ENCODE measurements at places on chromosomes 12 and 14.

- DNase-seq: no peak
Measured at GRCh38 chr12:89494411-89495231, 30.0 kb downstream of the GALNT4 start.

GRCh38 chr14:96049932-96050331, 10.8 kb downstream of the C14orf132 start:
- DNase-seq: no peak

DNA sequence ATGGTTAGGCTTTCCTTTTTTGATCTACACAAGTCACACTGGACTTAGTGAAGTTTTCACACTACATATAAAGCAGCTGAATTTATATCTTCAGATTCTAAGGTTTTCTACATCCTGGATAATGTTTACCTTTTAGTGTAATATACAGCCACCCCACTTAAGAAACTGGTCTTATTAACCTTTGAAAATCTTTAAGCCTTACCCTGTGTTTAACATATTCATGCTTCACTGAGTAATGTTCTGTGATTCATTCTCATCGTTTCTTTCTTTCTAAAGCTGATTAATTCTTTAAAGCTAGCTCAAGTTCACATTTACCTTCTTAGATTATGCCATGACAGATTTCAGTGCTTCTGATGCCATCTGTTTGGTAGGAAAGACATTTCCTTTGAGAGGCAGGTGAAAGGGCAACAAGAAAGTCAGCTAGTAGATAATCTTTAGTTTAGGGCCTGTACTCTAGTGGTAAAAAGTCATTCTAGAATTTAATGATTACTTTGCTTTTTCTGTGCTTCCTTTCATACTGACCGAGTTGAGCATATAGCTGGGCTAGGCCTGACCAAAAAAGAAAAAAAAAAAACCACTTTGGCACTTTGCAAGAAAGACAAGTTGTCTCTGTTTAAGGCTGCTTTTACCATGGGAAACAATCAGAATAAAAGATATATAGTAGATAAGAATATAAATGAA, 690.9 kb upstream of the FBXO33 start:
- DNase-seq: no peak

GRCh38 chr12:56010111-56010570, 10.7 kb upstream of the IKZF4 start:
- no peak for DNase-seq

DNA sequence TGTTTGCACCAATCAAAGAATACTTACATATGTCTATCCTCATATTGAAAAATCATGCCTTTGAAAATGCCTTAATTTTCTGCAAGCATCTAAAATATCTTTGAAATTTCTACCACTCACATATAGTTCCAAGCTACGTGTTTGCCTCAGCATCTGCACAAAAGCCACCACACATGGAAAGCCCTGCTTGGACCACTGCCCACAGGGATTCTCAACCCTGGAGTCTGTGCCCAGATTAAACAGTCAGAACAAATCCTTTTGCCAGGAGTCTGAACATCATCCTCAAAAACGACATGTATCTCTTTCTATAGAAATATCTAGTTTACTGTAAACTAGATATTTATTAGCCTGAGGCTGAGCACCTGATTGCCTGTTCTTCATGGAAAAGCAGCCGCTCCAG, 32.6 kb downstream of the ARMH4 start:
- no peak for DNase-seq

GRCh38 chr12:11807458-11807857, 158.0 kb downstream of the ETV6 start:
- DNase-seq: no peak

DNA sequence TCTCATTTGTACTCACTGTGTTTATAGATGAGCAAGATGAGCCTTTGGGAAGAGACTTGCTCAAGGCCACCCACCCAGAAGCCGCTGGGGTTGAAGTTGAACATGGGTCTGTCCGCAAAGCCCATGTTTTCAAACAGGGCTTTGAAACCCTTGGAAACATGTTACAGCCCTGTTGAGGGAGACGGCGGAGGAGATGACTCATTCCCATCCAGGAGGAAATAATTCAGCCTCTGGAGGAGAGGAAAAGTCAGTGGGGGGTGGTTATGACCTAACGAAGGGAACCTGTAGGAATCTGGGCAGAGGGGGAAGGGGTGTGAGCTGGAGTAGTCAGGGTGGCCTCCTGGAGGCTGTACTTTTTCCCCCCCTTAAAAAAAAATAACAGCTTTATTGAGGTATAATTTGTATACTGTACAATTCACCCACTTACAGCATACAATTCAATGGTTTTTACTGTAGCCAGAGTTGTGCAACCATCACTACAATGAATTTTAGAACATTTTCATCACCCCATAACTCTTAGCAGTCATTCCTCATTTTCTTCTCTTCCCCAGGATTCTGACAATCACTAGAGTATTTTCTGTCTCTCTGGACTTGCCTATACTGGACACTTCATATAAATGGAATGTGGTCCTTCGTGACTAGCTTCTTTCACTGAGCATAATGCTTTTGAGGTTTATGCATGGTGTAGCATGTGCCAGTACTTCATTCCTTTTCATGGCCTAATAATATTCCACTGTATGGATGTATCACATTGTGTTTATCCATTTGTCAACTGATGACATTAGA, 1.9 kb upstream of the RIN3 start:
- no peak for DNase-seq

GRCh38 chr12:88108021-88108420, 33.9 kb downstream of the CEP290 start:
- no peak for DNase-seq

DNA sequence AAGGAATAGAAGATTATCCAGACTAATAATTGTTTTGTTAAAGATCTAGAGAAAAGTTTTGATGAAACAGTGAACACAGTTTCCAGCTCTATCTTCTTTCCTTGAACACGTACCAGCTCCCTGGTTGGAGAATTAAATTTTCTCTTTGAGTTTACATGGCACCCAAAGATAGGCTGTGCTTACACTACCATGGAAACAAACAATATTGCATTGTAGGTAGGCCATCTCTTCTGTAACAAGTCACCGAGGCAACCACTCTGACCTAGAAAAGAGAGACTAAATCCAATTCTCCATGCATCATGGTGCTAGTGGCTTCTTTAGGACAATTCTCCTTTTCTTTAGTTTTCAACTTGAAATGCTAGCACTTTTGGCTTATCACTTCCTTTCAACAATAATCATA, 9.9 kb downstream of the BMAL2 start:
- DNase-seq: no peak

DNA sequence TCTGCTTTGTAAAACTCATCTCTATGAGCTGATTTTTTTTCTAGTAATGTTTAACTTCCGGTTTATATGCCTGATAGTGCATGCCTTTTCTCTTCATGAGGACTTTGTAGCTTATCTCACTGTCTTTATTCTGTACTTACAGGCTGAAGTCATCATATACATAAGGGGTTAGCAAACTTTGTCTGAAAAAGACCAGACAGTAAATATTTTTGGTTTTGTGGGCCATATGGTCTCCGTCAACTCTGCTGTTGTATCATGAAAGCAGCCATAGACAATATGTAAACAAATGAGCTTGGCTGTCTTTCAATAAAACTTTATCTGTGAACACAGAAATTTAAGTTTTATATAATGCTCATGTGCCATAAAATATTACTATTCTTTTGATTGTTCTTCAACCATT, 172.1 kb downstream of the GXYLT1 start:
- no peak for DNase-seq

DNA sequence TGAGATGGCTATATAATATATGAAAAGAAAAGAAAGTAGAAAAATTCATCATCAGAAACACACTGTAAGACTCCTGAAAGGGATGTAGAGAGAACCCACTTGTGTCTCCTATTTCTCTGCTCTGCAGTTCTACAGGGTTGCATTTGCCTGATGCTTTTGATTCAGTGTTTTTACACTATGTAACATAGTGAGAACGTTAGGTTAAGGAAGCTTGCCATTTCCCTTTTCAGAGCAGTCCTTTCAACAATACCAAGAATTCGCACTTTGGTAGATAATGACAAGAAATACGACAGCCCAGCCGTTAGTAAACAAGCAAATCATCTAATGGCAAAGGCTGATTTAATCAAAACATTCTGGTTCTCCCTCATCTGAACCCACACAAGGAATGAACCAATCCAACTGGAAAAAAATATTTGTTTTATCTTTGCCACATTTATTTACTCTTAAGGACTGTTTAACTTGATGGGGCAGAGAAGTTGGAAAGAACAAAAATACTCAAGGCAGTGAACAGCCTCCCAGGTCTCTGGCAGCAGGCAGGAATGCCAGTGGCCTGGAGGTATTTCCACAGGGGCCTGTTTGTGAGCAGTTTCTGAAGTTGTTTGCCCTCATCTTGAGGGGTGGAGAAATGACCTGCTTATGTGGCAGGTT, 30.8 kb upstream of the SOCS2 start:
- DNase-seq: no peak

DNA sequence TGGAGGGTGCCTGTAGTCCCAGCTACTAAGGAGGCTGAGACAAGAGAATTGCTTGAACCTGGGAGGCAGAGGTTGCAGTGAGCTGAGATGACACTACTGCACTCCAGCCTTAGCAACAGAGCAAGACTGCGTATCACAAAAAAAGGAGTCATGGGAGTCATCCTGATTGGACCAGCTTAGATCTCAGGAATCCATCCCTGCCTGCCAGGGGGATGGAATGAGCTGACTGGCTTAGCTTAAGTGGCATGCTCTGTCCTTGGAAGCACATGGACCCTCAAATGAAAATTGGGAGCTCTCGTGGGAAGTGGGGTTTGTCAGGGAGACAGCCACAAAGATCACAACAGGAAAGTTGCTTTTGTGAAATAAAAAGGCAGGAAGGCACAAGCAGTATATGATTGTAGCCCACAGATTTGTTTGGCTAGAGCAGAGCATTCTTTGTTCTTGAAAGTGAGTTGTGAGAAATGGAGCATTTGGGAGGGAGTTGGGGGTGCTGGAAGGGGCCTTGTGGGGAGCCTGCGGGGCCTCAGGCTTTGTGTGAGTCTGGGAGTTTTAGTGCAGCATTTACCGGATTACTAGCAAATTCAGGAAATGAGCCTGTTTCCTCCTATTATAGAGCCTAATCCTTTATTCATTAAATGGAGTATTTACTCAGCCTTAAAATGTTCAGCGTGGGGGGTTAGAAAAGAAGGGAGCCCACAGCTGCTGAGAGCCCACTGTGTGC, 30.7 kb downstream of the DGLUCY start:
- no peak for DNase-seq

DNA sequence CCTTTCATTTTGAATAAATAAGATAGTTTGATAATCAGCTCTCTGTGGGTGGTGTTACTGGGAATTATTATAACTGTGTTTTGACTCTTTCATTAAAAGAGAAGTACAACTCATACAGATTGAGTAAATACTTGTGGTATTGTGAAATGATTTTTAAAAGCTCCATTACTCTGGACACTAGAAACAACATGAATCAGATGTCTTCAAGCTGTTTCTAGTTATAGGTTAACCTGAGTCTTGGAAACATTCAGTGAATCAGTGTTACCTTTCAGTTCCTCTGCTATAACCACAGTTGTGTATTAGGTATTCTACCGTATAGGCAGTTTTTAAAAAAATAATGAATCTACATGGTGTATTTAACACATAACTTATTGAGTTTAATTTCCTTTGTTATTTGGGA, 128.4 kb upstream of the SSTR1 start:
- no peak for DNase-seq

DNA sequence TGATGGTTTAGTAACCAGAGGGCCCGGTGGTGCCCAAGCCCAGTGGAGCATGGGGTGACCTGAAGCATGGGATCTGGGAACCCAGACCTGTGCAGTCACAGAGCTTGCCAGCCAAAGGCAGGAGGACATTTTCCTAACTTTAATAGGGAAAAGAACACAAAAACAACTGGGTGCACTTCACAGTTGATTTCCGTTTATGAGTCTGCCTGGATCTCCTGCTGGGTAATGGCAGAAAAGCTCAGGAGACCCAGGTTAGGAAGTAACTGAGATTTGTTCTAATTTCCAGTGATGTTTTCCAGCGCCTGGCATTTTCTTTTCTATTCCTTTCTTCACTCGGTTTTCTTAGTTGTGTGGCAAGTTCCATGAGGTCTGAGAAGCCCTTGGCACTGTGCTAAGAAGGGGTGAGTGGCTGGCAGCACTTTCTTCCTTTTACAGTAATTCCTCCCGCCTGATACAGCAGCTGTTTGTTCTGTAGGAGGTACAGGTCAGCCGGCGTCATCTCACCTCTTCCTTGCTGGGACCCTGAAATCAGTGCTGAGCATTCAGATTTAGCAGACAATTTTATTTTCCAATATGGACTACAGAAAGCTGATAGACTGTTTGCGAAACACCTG, 5.1 kb downstream of the CACNA1C start:
- no peak for DNase-seq

All from activated CD4-positive, alpha-beta T cell treated with anti-CD3 and anti-CD28 coated beads for 1 hour (primary cell).